ENCODE measurements at places on chromosomes 1 and 21.

- DNase-seq, result no peak
These were observed 992.7 kb downstream of the TTLL7 start for GRCh38 chr1:83006271-83006670.

DNA sequence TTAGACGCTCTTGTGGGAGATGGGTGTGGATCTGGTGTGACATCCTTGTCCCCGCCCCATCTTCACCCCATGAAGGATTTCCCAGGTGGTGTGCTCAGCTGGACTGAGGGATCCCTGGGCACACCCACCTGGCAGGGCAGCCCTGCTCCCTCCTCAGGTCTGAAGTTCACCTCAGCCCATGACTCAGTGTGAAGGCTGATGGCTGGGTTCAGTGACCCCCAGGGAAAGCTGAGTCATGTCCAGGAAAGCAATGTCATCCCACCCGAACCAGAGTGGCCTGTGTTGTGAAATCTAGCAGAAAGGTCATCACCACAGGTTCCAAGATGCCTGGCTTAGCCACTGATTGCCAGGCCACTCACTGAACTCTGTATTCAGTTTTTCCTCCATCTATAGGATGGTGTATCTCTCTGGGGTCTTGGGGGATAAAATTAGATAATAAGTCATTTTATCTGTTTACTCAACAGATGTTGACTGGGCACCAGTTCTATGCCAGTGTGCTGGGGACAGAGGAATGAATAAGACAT, 97.7 kb upstream of the JUN start:
- DNase-seq, result peak; percentile 37

DNA sequence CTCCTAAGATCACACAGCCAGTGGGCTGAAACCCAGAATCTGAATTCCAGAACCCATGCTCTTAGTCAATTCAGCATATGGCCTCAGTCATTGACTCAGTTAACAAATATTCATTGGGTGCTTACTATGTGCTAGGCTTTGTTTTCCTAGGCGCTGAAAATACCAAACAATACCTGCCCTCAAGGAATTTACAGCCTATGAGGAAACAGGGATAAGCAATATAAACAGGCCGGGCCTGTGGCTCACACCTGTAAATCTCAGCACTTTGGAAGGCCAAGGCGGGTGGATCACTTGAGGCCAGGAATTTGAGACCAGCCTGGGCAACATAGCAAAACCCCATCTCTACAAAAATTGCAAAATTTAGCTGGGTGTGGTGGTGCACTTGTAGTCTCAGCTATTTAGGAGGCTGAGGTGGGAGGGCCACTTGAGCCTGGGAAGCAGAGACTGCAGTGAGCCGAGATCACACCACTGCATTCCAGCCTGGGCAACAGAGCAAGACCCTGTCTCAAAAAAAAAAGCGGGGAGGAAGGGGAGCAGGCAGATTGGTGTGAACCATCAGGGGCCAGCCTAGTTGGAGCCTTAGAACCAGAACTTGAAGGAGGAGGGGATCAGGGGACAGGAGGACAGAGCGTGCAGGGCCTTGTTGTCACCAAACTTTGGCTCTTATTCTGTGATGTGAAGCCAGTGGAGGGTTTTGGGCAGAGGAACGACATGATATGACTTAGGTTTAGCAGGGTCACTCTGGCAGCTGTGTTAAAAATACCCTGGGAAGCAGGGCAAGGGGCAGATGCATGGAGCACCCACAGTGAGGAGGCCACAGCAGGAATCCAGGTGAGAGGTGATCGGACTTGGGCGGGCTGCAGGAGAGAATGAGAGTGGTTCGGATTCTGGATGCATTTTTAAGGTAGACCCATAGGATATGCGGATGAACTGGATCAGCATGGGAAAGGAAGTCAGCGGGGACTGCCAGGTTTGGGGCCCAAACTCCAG, 5.8 kb downstream of the TINAGL1 start:
- no peak for DNase-seq

GRCh38 chr1:224828691-224829090, 100.8 kb upstream of the DNAH14 start:
- DNase-seq, result no peak

- no peak for DNase-seq
These were observed 885 bp downstream of the KRTAP10-3 start for GRCh38 chr21:44557491-44558328.

GRCh38 chr1:95171270-95172245, 54.4 kb downstream of the TLCD4 start:
- no peak for DNase-seq

DNA sequence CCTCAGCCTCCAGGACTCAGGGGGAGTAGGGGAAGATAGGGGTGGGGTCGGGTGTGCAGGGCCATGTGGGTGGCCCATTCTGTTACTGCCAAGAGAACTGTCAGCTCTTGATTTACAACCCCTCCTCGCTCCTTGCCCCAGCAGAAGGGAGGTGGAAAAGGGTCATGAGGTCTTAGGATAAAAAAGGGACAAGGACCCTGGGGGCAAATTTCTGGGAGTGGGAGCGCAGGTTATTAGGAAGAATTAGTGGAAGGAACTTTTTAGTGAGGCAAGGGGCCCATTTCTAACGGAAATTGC, 812 bp downstream of the FAM110D start:
- DNase-seq, result no peak

DNA sequence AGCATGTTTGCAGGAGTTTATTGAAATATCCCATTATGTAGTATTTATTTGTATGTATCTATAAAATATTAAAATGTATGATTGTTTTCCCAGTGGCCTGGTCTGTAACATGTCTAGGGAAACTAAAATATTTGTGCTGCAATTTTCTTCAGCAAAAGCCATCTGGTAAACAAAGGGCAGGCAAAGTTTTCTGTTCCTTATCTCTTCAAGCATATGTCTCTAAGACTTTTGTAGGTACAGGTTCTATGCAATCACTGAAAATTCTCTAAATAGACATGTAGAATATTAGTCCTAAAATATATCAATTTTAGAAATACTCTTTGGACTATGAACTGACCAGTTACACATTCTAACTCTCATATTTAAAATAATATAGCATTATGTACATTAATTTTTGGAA, 585.8 kb upstream of the RGS18 start:
- no peak for DNase-seq

- DNase-seq, result no peak
These were observed 1.3 kb upstream of the FGGY start for GRCh38 chr1:59295618-59296017.

DNA sequence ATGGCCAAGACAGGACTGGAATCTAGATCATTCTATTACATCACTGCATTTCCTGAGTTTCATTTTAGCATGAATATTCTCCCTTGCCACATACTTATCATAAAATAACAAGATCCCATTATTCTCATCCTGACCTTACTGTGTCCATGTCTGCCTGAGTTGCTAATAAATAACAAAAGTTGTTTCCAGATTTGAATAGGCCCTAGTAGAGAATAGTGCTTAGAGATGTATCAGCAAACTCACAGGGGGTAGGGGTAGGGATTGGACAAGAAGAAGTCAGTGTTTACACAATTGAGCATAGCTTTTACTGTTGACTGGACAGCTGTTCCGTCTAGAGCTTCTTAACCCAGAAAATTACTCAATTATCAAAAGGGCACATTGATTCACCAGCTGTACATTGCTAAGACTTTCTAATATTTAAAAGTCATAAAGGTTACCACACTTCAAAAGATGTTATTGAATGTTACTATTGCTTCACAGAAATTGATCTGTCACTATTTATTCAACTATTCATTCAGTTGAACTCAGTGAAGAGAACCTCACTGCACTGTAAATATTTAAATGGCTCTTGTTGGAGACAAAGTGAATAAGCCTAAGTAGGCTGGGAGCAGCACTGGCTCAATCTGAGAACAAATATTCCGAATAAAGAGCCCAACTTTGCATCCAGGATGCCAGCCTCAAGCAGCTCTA, 121.9 kb downstream of the NRIP1 start:
- DNase-seq, result no peak

DNA sequence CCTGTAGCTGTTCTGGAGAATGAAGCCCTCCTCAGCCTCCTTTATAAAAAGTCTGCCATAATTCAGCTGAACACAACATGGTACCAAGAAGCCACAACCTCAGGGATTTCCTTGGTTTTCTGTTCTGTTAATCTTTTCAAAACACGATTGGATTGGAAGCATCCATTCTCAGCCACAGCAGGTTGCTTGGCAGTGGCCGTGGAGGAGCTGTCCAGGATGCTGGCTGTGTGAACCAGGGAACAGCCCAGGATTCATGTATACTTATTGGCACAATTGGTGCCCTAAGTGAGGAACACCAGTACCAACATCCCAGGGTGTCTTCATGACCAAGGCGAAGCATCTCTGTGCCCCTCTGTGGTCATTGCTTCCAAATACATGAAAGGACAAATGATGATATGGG, 393.5 kb downstream of the CAMTA1 start:
- DNase-seq, result no peak

GRCh38 chr21:16034446-16035190, 304.8 kb downstream of the USP25 start:
- DNase-seq, result no peak

DNA sequence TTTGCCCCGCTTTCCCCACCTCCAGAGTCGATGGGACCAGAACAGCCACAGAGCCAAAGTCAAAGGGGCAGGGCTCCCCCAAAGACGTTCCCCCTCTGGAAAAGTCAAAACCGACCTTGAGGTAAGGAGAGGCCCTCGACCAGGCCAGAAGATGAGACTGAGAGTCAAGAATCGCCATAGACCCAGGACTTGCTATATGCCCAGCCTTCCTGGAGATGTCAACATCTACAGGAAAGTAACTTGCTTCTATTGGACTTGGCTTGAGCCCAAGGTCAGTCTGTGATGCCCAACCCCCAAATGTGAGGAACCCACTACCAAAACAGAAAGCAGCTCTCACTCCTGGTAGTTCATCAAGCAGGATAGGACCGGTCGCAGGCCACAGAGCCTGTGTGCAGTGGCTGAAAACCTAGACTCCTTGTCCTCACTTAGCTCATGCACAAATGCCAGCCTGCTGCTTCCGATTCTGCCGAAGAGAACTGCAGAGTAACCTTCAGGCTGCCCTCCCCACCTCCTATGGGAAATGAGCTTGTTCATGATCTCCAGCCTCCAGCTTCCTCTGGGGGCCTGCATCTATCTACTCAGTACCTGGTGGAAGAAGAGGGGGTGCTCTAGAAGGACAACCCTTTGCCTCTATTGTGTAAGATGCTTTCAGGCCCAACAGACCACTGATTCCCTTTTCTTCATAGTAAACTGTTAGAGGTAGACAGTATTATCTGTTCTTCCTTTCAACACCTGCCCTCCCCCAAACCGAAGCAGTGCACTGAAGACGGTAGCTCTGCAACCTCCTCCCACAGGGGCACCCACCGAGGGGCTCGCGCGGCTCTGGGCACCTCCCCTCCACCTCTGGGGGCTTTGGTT, 1.4 kb downstream of the ACOT7 start:
- no peak for DNase-seq

DNA sequence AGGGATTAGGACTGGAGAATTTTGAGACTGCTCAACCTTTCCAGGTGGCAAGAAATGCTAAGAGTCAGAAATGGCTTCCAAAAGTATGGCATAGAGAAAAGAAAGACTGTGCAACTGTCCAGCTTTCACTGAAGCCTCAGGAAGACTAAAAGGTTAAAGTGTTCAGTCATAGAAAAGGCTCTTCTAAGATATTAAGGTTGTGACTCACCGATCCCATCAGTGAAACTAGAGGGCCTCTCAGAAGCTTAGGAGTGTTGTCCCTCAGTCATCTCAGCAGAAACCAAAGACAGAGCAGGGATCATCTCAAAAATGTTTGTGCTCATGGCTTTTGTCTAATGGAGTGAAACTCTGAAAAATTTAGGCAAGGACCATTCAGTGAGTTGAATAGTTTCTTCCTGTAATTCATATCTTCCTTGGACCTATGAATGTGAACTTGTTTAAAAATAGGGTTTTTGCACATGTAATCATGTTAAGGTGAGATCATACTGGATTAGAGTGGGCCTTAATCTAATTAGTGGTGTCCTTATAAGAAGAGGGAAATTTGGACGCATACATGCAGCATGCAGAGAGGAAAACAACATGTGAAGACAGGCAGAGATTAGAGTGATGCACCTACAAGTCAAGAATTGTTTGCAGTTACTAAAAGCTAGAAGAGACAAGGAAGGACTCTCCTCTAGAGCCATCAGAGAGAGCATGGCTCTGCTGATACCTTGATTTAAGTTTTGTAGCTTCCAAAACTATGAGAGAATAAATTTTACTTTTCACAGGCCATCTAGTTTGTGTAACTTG, 71.3 kb downstream of the RPE65 start:
- no peak for DNase-seq

DNA sequence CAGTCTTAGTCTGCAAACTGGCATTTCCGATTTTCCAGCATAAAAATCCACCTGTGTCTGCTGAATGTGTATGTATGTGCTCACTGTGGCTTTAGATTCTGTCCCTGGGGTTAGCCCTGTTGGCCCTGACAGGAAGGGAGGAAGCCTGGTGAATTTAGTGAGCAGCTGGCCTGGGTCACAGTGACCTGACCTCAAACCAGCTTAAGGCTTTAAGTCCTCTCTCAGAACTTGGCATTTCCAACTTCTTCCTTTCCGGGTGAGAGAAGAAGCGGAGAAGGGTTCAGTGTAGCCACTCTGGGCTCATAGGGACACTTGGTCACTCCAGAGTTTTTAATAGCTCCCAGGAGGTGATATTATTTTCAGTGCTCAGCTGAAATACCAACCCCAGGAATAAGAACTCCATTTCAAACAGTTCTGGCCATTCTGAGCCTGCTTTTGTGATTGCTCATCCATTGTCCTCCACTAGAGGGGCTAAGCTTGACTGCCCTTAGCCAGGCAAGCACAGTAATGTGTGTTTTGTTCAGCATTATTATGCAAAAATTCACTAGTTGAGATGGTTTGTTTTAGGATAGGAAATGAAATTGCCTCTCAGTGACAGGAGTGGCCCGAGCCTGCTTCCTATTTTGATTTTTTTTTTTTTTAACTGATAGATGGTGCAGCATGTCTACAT, 2.5 kb upstream of the OLFML3 start:
- no peak for DNase-seq

DNA sequence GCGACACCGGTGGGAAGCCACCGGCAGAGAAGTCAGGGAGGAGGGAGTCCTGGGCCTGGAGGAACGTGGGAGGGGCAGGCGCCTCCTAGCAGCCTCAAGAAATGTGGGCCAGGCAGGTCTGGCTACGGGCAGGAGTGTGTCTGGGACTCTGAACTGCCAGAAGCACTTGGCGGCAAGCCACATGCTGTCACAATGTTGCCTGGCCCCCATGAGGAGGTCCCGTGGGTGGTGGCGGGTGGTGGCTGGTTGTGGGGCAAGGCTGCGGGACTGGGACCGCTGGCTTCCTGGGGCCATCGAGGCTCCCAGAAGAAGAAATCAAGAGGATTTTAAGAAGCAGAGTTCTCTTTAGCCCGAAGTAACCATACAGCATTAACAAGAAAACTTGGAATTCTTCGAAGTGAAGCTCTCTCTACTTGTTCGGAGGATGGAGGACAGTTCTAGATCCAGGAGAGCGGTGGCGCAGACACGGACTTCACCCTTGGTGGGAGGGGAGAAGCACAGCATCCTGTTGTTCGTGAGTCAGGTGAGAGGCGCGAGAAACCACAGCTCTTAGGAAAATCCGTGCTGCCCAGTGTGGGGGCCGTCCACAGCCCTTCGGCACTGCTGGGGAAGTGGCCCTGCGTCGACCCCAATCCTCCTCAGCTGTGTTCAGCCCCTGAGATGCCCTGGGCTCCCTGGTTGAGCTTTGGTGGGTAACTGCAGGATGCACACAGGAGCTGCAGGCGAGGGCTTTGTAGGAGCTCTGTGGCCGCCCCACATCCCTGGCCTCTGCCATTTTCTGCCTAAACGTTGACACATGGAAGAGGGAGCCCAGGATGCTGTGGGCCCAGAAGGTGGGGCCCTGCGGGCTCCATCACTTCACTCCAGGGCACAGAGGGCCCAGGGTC, 12.4 kb downstream of the SKI start:
- DNase-seq, result no peak
